DMS153 (cell line): ENCODE measurements at places on chromosomes 6 and 20.

DNA sequence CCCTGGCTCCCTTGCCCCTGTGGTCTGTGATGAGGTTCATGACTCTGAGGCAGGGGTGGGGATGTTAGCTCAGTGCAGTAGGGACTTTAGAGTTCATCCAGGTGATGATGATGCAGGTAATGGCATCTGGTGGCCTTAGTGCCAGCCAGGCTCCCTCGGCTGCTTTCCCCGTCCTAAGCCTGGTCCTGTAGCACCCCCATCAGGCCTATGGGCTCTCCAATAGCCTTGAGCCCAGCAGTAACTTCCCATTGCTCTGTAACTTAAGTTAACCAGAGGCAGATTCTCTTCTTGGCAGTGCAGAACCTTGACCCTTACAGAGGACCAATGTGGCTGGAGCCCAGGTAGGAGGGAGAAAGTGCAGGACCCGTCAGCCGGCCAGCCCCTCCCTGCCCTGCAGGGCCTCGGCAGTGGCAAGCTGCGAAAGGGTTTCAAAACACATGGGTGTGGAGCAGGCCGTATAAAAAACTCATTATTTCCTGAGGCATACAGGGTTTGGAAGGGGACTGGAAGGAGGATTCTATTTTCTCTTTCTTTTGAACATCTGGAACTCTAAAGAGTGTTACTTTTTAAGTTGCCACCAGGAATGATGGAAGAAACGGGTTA, 406.9 kb downstream of the CDH26 start:
- no peak for DNase-seq

- peak; percentile 51 for DNase-seq
Measured at GRCh38 chr20:41057999-41058673, 29.5 kb downstream of the TOP1 start.

DNA sequence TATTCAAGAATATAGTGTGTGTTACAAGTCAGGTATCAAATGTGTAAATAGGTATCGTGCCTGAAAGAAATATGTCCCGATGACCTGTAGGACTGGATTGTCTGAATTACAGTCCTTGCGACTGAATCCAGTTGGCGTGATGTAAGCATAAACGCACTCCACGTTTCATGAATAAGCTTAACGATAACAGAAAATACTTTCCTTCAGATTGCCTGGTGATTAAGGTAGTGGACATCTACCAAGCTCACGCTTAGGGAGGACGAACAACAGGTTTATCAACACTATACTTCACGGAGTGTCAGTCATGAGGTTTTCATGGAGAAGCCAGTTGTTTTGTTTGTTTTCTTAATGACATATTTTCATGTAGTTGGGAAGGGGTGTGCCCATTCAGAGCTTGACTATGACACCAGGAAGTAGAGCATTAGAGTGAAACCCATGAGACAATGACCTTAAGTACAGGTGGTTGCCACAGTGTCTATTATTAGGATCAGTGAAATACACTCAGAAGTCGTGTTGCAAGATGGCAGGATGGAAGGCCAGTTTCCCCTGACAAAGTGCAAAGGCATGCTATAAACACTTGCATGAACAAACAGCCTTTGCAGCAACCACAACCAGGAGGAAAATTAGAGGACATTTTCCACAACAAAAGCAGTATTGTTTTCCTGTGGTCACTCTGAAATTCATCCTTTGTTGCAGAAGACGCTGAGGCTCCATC, 305.8 kb upstream of the PRDM1 start:
- DNase-seq: peak; percentile 77

GRCh38 chr6:31058128-31058894, 48.0 kb downstream of the MUC22 start:
- peak; percentile 6 for DNase-seq

GRCh38 chr20:62051546-62052255, 14.0 kb downstream of the TAF4 start:
- no peak for DNase-seq

DNA sequence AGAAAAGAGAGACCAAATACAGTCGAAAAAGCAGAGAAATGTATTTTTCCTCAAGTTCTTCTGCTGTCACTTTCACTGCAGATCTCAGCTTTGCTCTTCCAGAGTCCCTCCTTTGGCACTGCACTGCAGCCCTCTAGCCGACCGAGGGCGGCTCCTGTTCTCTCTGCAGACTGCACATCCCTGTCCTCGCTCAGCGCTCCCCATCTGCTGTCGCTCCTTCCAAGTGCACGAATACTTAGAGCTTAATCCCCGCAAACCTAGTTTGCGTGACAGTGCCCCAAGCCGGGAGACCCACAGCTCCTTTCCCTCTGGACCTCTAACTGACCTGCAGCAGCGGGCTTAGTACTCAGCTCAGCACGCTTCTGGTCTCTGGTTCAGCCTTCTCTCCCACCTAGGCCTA, 15.2 kb downstream of the RPP21 start:
- DNase-seq: no peak

- DNase-seq: no peak
Measured at GRCh38 chr6:27280540-27281000, 31.5 kb downstream of the POM121L2 start.

- no peak for DNase-seq
Measured at GRCh38 chr6:112286010-112286409, 31.6 kb upstream of the LAMA4 start.

DNA sequence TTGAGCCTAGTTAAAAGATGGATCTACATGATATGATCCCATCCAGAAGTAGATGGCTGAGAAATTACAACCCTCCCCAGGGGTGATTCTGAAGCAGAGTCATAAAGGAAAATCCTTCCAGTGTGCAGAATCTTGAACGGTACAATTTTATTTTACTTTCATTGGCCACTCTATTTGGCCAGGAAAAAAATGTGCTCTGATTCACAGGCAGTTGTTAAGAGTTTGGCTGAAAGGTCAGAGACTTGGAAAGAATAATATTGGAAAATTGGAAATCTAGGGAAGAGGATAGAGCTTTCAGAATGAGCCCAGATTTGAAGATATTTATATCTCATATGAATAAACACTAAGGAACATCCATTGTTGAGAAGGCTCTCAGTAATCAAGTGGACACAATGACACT, 1299.3 kb upstream of the GJE1 start:
- DNase-seq: no peak

DNA sequence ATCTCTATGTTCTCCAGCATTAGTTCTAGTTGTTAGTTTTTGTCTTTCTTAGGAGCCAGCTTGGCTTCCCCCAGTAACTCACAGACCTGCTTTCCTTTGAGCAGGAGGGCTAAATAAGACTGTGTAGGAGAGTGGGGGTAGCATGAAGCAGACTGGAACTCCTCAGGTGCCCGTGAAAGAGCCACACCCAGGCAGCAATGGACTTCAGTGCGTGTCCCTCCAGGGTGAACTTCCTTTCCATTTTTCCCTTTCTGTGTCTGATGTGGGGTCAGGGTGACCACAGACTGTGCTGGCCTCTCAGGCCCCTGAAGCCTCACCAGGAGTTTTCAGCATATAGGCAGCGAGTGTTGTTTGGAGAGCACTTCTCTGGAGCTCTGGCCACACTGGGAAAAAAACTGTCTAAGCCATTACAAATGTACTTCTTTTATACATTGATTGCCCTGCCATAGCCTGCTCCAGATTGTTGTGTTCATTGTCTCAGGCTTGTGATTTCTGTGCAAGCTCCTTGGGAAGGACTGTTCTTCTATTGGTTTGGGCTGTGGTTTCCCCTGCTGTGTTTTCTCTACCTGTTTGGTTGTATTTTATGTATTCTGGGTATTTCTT, 55.7 kb downstream of the SH3BGRL2 start:
- no peak for DNase-seq

- no peak for DNase-seq
Measured at GRCh38 chr6:119350202-119350951, 816 bp upstream of the MAN1A1 start.

DNA sequence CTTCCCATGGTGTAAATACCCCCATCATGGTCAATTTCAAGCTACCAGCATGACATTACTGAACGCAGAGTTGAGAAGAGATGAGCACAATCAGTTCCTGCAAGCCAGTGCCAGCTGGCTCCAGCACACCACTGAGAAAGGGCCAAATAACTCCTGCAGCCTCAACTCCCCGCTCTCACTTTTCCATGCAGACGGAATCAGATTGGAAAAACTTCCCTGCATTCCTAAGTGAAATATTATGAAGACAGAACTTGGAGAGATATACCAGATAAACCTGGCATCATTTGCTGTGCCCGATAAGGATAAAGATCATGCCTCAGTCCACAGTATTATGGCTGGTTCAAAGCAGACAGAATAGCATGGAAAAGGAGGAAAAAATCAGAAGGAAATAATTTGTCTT, 56.7 kb downstream of the FILIP1 start:
- DNase-seq: no peak

- no peak for DNase-seq
Measured at GRCh38 chr6:11404081-11404480, 133.5 kb upstream of the TMEM170B start.

DNA sequence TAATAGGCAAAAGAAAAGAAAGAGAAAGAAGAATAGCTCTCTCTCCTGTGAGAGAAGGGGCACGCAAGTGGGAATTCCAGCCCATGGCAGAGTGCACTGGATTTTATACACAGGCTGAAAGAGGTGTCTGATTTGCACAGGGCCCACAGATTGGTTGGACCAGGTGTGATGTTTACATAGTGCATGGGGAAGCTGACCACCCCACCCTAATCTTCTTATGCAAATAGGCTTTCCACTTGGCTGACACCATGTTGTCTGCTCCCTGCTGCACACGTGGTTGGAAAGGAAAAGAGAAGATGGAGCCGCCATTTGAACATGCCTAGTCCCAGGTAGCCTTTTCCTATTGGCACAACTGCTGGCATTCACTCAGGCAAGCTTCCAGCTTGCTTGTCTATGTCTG, 20.2 kb downstream of the MICA start:
- DNase-seq: no peak

DNA sequence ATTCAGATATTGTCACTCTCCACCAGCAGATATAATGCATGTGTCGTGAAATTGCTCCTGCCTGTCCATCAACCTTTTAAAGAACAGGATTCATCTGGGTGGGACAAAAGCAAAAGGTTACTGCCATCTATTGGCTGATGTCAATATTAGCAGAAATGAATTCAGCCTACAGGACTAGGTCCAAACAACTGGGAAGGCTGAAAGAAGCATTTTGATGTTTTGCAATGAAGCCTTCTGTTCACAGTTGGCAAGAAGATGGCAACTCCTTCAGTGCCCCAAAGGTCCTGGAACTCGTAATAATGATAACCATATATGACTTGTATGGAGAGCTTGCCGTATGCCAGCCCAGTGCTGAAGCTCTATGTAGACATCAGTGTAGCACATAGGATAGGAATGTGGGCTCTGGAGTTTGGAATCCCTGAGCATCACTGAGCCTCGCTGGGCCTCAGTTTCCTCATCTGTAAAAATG, 7.5 kb downstream of the BCAS1 start:
- DNase-seq: peak; percentile 5

- no peak for DNase-seq
Measured at GRCh38 chr6:114839019-114839418, 496.2 kb upstream of the HS3ST5 start.

GRCh38 chr20:44566018-44566417, 16.4 kb upstream of the PKIG start:
- no peak for DNase-seq

DNA sequence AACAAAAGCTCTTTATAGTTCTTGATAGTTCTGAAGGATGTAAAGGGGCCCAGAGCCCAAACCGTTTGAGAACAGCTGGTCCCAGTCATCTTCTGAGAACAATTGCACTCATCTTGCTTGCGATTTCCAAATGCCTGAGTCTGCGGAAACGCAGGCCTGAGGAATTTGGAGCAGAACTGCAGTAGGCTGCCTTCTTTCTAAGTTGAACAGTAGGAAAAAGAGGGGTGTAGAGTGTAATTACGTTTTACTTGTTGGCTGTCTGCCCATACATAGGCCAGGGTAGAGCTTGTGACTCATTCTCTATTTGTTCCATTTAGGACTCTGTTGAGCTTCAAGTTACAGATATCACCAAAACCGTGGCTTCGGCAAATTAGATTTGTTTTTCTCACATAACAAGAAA, 42.0 kb upstream of the KIF16B start:
- no peak for DNase-seq

- DNase-seq: no peak
Measured at GRCh38 chr20:35385733-35386132, 26.0 kb downstream of the UQCC1 start.

DNA sequence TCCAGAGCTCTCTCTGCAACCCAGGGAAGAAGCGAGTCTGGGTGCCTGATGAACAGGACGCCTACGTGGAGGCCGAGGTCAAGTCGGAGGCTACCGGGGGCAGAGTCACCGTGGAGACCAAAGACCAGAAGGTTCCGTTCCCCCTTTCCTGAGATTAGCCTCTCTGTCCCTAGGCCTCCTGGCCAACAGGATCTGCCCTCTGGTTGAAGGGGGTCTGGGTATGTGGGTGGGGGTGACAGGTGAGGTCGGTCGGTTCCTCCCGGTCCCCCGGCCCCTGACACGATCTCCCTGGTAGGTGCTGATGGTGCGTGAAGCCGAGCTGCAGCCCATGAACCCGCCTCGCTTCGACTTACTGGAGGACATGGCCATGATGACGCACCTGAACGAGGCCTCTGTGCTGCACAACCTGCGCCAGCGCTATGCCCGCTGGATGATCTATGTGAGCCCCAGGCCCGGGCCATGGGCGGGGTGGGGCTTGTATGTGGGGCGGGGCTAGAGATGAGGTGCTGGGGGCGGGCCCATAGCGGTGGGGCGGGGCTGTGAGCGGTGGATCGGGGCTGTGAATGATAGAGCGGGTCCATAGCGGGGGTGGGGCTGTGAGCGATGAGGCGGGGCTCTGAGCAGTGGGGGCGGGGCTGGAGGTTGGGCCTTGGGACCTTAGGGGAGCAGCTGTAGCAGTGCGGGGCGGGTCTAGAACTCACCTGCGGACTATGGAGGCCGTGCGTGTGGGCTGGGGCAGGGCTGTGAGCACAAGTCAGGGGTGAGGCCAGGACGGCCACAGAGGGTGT, 23.9 kb downstream of the MYH7B start:
- DNase-seq: no peak

DNA sequence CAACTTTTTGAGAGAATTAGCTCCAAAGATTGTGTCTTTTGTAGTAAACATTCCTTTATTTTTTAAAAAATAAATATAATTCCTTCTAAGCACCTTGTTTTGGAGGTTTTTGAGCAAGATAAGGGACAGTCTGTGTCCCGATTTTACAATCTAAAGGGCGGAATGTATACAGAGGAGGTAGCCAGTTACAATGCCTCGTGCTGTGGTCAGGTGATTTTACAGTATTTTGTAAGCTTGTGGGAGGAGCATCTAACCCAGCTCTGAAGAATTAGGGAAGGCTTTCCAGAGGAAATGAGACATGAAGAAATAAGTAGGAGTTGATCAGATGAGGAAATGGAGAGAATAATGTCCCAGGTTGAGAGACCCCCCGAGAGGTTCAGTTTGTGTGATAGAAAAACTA, 1.3 kb downstream of the HINT3 start:
- no peak for DNase-seq

DNA sequence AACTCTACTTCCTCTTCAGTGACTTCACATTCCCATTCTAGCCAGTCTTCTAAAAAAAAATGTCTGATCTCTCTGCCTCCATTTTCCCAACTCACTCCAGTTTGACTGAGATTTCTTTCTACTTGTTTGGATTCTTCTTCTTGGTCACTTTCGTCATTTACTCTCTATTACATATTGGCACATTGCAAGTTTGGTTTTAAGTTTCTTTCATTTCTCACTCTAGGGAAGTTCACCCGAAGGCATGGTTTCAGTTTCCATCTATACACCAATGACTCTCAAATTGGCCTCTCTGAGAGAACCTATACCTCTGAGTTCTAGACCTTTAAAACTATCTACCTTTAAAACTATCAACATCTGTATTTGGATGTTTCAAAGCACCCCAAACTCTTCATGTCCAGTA, 51.3 kb downstream of the CD109 start:
- no peak for DNase-seq
